ENCODE measurements at places on chromosomes 1 and 21. TPM values are rescaled to one million over a fixed set of nuclear protein-coding genes. Genes with fewer than 3 reads are reported as not detected.

Gene KRTAP6-3
- not detected for total RNA-seq

Gene FCER1A
- total RNA-seq, result not detected

Gene EXO1
- 33.7 TPM for total RNA-seq

Gene SLFNL1
- total RNA-seq, result not detected

Gene ZBTB8A
- total RNA-seq, result 2.9 TPM

Gene S100A7A
- not detected for total RNA-seq

Gene KRTAP12-3
- total RNA-seq, result not detected

Gene AMY1C
- not detected for total RNA-seq

Gene DDX20
- total RNA-seq, result 9.5 TPM

Gene SPRR2E
- total RNA-seq, result not detected

Gene BCL2L15
- total RNA-seq, result 0.65 TPM

Gene S100A12
- not detected for total RNA-seq

Gene DCST1
- not detected for total RNA-seq

Gene FMO1
- not detected for total RNA-seq

Gene ANGPTL3
- total RNA-seq, result not detected
